A549 treated with GW870086 at 1 μM for 4 hours (cell line): ENCODE measurements at places on chromosomes 16 and 17. TPM values are rescaled to one million over a fixed set of nuclear protein-coding genes. Genes with fewer than 3 reads are reported as not detected.

The TLCD3B gene
- 0.10 to 0.31 TPM (median 0.23 TPM) in 5 replicates for total RNA-seq

The HEATR9 gene
- not detected in 5 replicates for total RNA-seq

The SPATA22 gene
- not detected in 5 replicates for total RNA-seq

The BRIP1 gene
- 3.2 to 4.8 TPM (median 4.5 TPM) in 5 replicates for total RNA-seq

The ITGAD gene
- 0.07 TPM in 1 of 5 replicates, not detected in the others for total RNA-seq

The TPSAB1 gene
- 0.09 TPM in 1 of 5 replicates, not detected in the others for total RNA-seq

The HS3ST2 gene
- not detected in 5 replicates for total RNA-seq

The CDH8 gene
- total RNA-seq, result 0.22 to 0.98 TPM (median 0.56 TPM) in 4 of 5 replicates, not detected in the other

The ALOX12B gene
- 1.3 to 1.8 TPM (median 1.6 TPM) in 5 replicates for total RNA-seq

The TBC1D3I gene
- total RNA-seq, result 0.21 to 0.45 TPM (median 0.33 TPM) in 4 of 5 replicates, not detected in the other

The CENPN gene
- 61.4 to 111 TPM (median 67.5 TPM) in 5 replicates for total RNA-seq

The CACNA1H gene
- total RNA-seq, result 12.4 to 19.8 TPM (median 18.4 TPM) in 5 replicates

The HSPB9 gene
- 0.08 TPM in 1 of 5 replicates, not detected in the others for total RNA-seq

The QPRT gene
- 0.56 to 1.4 TPM (median 0.76 TPM) in 5 replicates for total RNA-seq

The NPLOC4 gene
- 86.1 to 108 TPM (median 97.3 TPM) in 5 replicates for total RNA-seq

The PRR15L gene
- total RNA-seq, result 0.81 to 1.1 TPM (median 0.92 TPM) in 5 replicates

The UNC119 gene
- total RNA-seq, result 26.8 to 35.5 TPM (median 29.7 TPM) in 5 replicates

The LRRC37A2 gene
- total RNA-seq, result 2.3 to 3.8 TPM (median 3.4 TPM) in 5 replicates

The SKAP1 gene
- total RNA-seq, result not detected in 5 replicates

The MT2A gene
- 1,633 to 2,275 TPM (median 1,837 TPM) in 5 replicates for total RNA-seq

The CRYM gene
- total RNA-seq, result 1.2 to 2.5 TPM (median 1.8 TPM) in 5 replicates

The SLC2A4 gene
- total RNA-seq, result 0.17 to 0.64 TPM (median 0.45 TPM) in 5 replicates

The KRT27 gene
- not detected in 5 replicates for total RNA-seq

The COX6A2 gene
- total RNA-seq, result not detected in 5 replicates

The SMIM36 gene
- not detected in 5 replicates for total RNA-seq

The INCA1 gene
- 1.1 to 1.9 TPM (median 1.6 TPM) in 5 replicates for total RNA-seq

The NEUROD2 gene
- not detected in 5 replicates for total RNA-seq

The RAB11FIP4 gene
- 0.91 to 2.1 TPM (median 1.4 TPM) in 5 replicates for total RNA-seq

The NDE1 gene
- total RNA-seq, result 29.1 to 44.0 TPM (median 38.7 TPM) in 5 replicates

The CCT6B gene
- total RNA-seq, result 0.80 to 1.9 TPM (median 1.8 TPM) in 5 replicates
